Tongue (tissue), 3 donors: ENCODE measurements at places on chromosomes 16 and 17.

- DNase-seq = no peak
These were observed 6.7 kb downstream of the CLEC19A start for GRCh38 chr16:19292186-19292585.

DNA sequence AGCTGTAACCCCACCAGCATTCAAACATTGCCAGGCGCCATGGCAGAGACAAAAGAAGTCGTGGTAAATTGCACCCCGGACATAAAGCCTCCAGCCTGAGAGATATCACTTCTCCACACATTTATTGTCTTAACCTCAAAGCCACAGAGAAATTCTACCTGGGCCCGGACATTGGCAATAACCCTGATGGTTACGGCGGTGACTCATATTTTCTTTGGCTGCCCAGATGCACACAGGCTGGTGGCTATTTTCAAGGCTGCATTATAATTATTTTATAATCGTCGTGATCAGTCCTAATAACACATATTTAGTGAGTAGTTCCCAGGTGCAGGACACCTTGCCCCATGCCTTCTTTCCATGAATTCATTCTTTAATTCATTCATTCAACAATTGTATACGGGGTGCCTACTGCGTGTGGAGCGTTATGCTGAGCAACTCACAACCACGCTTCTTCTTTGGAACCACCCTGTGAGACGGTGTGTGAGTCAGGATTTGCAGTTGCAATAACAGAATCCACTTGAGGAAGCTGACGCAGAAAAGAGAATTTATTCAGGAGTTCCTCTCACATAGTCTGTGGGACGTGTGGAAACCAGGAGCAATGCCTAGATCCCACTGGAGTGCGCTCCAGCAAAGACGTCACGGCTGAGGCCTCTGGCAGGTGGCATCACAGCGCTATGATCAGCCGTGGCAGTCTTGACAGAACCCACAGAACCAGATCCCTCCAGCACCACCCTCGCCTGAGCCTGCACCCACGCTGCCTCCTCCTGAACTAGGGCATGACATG, 245.7 kb downstream of the FOXL1 start:
- DNase-seq = no peak

GRCh38 chr17:17921192-17922069, 50.8 kb downstream of the TOM1L2 start:
- peak; percentile 69 for DNase-seq

- peak; percentile 82 for DNase-seq
These were observed 41.1 kb upstream of the KLHDC4 start for GRCh38 chr16:87806641-87807546.

DNA sequence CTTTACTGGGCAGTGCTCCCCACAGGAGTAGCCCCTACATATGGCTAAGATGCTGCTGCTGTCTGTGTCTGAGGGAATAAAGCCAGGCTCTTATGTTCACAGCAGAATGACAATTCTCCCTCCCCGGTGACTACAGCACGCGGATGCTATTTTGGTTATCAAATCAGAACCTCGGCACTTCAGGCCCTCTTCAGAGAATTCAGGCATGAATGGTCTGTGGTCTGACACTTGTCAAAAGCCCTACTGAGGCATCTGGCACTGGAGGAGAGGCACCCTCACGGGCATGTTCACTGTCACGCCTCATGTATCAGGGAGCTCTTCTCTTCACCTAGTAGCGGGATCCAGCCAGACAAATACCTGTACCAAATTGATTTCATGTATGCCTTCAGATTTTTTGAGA, 30.4 kb downstream of the KIAA0513 start:
- DNase-seq = peak; percentile 29

DNA sequence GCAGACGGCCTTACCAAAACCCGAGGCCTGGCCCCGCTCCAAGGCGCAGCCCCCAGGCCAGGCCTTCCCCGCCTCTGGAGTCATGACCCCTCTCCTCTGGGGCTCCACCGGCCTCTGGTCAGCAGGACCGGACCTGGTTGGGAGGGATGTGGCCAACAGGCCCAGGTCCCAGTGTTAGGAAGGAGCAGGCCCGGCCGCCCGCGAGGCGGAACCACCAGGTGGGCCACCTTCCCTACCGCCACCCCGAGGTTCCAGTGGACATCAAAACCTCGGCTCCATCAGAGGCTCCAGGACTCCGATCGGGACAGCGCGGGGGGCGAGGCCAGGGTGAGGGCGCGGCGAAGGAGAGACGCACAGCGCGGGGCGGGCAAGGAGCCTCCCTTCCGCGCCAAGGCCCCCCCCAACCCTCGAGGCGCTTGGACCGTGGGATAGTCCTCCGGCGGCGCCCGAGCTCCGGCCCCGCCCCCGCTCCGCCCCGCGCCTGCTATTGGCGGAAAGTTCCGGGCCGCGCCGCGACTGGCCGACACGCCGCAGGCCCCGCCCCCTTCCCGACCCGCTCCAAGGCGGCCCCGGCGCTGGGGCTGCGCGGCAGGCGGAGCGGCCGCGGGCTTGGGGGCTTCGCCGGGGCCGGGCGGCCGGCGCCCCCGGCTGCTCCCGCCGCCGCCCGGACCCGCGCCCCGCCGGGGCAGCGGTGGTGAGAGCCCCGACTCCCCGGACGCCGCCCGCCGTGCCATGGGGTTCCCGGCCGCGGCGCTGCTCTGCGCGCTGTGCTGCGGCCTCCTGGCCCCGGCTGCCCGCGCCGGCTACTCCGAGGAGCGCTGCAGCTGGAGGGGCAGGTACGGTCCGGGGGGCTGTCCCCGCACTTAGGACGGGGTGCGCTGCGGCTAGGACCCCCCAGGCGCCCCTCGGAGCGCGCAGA, at the start of gene METRN:
METRN (plus strand) TSS at position 561 of the 919 bp plus-strand sequence; CDS start at position 733, 172 bp downstream.
- peak; percentile 94 for DNase-seq

DNA sequence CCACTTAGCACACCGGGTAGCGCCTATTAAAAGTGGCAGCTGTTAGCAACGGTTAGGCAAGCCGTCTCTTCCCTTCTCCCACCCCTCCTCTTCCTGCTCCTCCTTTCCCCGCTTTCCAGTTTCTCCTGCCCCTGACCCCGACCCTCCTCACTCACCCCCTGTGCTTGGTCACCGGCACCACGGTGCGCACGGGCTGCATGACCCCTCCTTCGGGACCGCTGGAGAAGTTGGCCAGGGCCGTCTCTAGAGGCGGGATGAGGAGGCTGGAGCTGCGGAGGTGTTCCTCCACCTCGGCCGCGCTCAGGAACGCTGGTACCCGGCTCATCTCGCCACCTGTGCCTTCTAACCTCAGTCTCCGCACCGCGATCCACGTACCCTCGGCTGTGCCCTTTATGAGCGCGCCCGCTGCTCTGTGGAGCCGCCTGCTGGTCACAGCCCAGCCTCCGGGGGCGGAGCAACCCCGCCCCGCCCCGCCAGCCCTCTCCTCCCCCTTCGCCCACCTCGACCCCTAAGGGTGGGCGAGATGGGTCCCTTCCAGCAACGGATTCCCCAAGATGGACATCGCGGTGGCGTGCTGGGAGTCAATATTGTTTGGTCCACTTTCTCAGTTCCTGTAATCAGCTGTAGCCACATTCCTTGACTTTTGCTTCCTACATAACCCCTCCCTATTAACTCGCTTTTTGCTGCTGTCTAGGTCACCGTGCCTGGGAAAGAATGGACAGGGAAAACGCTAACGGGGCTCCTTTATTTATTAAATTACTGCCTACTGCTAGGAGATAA, at the start of gene CRYM:
CRYM (minus strand) TSS at position 364 of the 780 bp plus-strand sequence; CDS start at position 325, 39 bp downstream.
- DNase-seq = peak; percentile 58

DNA sequence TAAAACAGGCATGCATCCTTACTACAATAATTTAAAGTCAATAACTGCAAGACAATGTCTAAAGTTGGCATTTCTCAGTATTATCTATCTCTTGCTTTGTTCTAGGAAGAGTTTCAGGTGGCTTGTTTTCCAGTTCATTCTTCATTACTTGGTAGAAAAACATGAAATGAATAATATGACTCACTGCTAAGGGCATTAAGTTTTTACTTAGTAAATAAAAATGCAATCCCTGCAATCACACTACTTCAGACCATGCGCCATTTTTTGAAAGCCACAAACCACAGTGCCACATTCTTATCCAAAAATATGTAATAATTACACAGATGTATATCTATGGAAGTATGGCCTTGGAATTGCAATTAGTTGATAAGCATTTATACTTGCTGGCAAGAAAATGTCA, 55.4 kb downstream of the CREBBP start:
- DNase-seq = no peak

DNA sequence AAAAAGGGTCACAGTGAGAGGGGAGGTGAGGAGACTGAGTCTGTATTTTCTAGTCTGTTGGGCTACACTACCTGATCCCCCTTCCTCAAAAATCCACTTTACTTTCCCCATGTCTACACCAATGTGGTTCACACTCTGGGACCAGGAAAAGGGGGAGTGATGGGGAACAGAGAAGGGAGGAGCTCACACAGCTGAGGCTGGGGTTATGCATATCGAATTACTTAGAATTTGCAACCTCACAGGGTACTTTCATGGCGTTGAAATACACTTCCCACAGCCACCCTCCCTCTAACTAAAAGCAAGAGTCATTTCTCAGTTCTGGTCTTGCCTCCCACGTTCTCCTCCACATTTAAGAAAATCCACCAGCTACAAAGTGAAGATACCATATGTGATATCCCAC, 14.1 kb downstream of the MAPT start:
- DNase-seq = peak; percentile 24

DNA sequence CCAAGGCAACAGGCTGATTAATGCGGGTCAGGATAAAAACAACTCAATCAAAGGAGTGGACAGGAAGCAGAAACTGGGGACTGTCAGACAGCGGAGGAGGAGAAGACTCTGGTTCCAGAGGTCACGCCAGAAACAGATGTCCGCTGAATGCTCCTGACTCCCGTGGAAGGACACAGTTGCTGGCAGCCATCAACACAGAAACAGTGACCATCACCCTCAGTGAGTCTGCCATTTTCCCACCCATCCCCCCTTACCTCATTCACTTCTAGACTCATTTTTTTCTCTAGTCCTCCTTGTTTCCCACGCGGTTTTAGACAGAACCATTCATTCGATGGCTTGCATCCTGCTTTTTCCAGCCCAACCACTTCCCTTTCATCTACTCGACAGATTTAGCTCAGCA, 40.9 kb downstream of the DHRS7C start:
- no peak for DNase-seq

- peak; percentile 96 for DNase-seq
These were observed 3.0 kb upstream of the DLX3 start for GRCh38 chr17:49997773-49998703.

GRCh38 chr16:21646091-21646490, 6.3 kb downstream of the IGSF6 start:
- no peak for DNase-seq

DNA sequence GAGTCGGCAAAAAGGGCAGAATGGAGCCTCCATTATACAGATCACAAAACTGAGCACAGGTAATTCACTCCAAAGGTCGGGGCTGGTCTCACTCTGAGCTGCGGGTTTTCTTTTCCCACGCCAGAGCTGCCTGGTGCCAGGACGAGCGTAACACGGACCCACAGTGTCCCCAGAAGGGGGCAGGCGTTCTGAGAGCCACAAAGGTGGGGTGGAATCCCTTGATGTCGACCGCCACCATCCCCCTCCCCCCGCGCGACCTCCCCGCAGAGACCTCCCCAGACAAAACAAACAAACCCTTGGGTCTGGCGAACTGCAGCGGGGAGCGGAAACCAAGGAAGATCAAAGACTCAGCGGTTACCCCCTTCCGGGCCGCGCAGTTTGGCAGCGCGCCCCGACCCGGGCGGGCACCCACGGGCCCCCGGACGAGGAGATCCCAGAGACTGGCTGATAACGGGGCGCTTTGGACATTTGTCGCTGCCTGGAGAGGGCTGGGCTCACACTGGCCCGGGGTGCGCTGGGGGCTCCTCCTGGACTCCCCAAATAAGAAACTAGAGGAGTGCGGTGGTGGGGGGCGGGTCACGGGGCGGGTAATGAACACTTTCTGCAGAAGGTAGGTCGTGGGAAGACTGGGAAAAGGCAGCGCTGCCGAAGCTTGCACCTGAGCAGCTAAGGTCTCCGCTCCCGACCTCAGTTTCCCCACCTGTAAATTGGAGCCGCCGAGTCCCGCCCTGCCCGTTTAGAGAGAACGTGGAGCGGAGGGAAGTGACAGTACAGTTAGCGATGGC, 664 bp upstream of the NKD1 start:
- peak; percentile 41 for DNase-seq

- no peak for DNase-seq
These were observed 36.2 kb upstream of the IRF8 start for GRCh38 chr16:85862476-85863383.

DNA sequence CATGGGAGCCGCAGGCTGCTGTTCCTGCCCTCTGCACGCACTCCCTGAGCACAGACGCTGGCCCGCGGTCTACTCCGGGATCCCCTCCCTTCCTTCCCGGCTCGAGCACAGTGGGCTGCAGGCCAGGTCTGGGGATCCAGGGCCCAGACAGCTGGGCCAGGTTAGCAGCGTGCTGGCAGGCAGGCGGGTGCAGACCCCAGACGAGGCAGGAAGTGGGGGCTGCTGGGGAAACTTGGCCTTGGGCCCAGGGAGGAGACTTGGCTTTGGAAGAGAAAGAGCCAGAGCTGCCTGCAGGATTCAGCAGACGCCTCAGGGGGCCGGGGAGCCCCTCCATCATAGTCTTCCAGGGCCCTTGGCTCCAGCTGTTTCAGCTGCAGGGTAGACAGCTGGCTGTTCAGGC, 30.2 kb upstream of the ABCC3 start:
- DNase-seq = peak; percentile 99

GRCh38 chr17:38872671-38873385, 3.0 kb downstream of the LASP1 start:
- DNase-seq = no peak

DNA sequence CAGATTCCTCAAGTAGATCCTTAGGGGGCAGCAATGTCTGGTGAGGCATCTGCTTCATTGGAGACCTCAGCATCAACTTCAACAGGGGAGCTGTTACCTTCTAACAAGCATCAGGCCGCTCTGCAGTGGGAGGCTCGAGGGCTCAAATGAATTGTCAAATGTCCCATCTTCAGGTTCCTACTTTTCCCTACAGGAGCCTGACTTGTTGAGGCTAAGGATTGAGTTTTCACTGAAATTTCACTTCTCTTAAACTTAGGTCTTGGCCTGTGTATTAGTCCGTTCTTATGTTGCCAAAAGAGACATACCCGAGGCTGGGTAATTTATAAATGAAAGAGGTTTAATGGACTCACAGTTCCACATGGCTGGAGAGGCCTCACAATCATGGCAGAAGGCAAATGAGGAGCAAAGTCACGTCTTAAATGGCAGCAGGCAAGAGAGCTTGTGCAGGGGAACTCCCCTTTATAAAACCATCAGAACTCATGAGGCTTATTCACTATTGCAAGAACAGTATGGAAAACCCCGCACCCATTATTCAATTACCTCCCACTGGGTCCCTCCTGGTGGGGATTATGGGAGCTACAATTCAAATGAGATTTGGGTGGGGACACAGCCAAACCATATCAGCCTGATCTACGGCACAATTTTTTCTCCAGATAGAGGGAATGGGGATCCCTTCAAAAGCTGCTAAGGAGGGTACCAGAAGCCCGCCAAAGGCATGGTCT, 5.1 kb upstream of the CD300LD start:
- no peak for DNase-seq

GRCh38 chr16:86727131-86727530, 148.8 kb downstream of the FOXL1 start:
- DNase-seq = no peak

GRCh38 chr17:48928876-48929811, 15.5 kb downstream of the SNF8 start:
- no peak for DNase-seq

- DNase-seq = peak; percentile 40
These were observed 84.2 kb downstream of the MGAT5B start for GRCh38 chr17:76952402-76952801.
